Fibroblast of the aortic adventitia (primary cell): ENCODE measurements at places on chromosomes 2 and 18.
A peak's percentile ranks its signal among the peaks of the same experiment; 100 is the strongest.

DNA sequence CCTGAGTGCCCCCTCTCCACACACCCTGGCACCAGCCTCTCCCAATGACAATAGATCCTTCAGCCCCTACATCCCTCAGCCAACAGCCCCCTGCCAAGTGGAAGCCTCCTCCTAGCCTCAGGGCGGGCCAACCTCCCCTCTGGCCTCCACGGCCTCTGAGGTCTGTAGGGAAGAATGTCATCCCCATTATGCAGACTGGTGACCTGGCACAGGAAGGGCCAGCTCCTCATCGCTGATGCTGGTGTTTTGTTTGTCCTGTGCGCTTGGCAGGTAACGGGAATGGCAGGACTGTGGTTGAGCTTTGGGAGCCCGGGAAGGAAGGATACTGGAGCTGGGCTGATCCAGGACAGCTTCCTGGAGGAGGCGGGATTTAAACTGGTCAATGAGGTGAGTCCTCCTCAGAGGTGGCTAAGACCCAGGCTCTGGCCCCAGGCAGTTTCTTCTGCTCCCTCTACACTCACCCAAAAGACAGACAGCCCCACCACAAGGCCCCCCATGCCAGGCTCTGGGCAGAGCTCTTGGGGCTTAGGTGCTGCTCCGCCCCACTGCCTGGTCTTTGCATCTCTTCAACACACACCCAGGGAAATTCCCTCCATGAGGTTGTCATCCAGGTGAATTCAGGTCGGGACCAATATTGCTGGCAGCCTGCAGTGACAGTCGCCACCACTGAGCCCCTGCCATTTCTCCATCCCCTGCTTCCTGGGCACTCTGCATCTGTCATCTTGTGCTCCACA is 75.2 kb upstream of the SMAD7 start:
- no peak for DNase-seq

DNA sequence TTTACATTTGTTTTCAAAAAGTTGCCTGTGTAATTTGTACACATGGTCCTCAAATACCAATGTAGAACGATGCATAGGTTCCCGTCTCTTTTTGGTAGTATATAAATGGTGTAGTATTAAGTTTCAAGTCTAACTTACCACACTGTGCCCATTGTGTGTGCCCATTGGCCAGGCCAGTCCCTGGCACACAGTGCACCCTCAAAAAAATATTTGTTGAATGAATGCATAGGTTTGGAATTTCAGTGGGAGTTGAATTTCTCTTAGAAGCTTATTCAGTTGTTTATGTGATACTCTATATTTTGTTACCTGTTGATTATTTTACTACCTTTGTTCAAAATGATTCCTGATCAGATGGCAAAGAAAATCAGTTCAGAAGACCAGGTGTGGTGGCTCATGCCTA is 30.1 kb downstream of the IDH1 start:
- DNase-seq: no peak

- DNase-seq: no peak
Measured at GRCh38 chr18:73043211-73043610, 175.4 kb upstream of the NETO1 start.

DNA sequence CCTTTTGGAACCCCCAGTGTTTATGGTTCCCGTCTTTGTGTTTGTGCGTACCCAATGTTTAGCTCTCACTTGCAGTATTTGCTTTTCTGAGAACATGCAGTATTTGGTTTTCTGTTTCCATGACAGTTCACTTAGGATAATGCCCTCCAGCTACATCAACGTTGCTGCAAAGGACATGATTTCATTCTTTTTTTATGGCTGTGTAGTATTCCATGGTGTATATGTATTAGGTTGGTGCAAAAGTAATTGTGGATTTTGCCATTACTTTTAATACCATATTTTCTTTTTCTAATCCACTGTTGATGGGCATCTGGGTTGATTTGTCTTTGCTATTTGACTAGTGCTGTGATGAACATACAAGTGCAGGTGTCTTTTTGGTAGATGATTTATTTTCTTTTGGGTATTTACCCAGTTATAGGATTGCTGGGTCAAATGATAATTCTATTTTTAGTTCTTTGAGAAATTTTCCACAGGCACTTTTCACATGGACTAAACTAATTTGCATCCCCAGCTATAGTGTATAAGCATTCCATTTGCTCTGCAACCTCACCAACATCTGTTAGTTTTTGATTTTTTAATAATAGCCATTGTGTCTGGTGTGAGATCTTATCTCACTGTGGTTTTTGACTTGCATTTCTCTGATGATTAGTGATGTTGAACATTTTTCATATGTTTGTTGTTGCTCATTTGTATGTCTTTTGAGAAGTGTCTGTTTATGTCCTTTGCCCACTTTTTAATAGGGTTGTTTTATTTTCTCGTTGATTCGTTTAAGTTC is 63.6 kb downstream of the CERS6 start:
- DNase-seq: peak; percentile 42

- DNase-seq: peak; percentile 4
Measured at GRCh38 chr2:225192869-225193268, 150.6 kb upstream of the DOCK10 start.

DNA sequence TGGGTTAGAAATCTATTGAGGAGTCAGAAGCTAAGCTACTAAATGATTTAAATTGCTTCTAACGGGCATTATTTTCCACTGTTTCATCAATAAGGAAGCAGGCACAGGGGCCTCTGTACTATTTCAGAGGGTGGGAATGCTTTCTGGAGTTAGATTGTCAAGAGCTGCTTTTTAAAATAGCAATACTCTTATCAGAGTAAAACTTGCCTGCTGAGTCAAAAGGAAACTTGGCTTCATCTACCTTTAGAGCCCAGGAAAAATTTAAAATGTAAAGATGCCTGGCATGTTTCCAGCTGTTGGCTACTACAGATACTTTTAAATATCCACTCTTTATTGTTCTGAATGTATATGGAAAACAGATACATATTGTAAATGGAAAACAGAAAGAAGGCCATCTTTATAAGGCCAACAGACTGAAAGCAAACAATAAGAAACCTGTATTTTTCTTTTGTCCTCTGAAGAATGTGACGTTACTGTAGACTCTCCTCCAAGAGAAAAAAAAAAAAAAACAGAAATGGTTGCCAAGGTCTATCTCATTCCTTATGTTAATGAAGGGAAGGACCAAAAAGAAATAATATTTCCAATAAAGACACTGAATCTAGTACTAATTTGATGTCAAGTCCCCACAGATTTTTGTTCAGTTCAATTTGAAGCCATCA is 79.1 kb downstream of the FIGN start:
- DNase-seq: peak; percentile 69

DNA sequence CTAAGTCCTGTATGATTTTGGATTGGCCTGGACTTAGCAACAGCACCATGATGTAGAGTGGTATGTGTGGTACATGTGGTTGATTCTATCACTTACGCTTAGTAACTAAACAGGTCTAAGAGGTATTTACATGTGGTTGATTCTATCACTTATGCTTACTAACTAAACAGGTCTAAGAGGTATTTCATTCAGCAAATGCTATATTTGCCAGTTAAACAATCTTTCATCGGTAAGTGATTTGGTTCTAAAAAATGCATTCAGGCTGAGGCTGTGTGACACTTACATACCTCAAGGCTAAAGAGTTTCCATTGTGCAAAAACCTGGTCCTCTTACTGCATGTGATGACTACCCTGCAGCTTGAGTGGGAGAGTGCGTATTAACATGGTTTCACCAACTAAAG is 13.1 kb downstream of the EIF4E2 start:
- peak; percentile 28 for DNase-seq

DNA sequence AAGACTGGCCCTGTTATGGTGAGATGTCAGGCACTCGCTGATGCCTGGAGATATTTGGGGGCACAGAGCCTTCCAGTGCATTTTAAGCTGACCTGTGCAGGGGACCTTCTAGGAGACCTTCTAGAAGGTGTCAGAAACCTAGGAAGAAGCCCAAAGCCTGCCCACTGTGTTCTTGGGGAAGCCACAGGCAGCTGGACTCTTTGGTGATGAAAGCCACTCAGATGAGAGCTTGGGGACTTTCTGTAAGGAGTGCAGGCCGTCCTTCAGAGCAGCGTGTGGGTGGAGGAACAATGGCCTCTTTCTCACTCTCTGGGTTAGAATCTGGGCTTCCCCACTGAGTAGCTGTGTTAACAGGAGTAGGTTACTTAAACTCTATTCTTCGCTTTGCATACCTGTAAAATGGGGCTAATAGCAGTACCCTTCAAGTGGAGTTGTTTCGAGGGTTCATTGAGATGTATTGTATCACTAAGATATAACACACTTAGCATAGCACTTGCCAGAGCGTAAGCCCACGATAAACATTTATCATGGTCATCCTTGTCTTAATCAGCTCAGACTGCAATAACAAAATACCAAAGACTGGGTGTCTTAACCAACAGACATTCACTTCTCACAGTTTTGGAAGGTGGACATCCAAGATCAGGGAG is 322.3 kb upstream of the EPAS1 start:
- DNase-seq: no peak

GRCh38 chr2:232211743-232212686 is 166.5 kb upstream of the ALPP start:
- DNase-seq: no peak

DNA sequence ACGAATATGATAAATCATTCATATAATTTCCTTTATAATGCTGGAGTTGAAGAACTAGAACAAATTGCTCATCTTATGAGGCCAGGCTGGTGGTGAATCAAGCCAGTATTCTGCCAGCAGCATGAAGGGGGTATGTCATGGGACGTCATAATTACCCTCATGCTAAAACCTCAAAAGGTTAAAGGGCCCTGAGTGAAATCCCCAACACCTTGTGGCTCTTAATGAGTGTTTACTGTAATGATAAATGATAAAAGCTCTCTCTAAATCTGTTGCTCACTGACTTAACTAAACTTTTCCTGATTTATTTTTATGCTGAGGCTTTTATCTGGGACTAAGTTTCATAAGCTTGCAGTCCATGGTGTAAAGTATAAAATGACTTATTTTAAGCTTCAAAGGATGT is 18.3 kb upstream of the NEDD4L start:
- DNase-seq: no peak

DNA sequence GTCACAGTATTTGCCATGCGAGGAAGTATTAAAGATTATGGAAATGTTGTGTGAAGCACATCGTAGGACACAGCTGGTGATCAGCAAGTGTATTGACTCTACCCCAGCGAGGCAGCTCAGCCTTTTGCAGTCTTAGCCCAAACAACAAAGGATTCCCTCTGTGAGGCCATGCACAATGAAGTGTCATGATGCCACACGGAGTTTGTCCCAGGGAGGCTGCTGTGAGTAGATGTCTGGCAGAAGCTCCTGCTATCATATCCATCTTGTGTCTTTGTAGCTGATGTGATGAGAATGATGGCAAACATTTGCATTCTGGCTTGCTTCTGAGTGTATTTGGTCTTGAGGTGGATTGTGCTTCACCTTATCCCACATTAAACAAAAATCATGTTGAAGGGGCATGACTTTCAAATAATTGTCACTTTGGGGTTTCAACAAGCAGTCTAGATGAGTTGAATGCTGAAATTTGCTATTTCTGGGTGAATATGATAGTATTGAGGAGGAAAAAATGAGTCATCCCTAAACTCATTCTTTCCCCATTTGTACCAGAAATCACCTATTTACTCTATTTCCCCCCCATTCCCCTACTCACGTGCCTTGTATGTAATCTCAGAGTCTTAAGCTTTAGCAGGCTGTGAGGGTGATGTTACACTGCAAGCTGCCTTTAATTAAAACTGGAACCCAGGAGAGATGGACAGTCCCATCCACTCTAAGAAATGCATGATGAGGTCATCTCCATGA is 273.5 kb downstream of the RNF144A start:
- DNase-seq: no peak
